ENCODE measurements at places on chromosomes 13 and 19. TPM values are rescaled to one million over a fixed set of nuclear protein-coding genes. Genes with fewer than 3 reads are reported as not detected.

Gene FCER2
- 7.7 TPM for total RNA-seq

Gene KANK3
- total RNA-seq: 0.99 TPM

- peaks cover 66% of the 10 kb centered on the region for H3K4me1 ChIP-seq
- H3K27ac ChIP-seq: no peak overlapping the region
- peak overlapping the region; percentile 77 for H3K4me3 ChIP-seq
- no peak for DNase-seq
Measured at GRCh38 chr19:6059988-6060599, 50.2 kb downstream of the RFX2 start.

DNA sequence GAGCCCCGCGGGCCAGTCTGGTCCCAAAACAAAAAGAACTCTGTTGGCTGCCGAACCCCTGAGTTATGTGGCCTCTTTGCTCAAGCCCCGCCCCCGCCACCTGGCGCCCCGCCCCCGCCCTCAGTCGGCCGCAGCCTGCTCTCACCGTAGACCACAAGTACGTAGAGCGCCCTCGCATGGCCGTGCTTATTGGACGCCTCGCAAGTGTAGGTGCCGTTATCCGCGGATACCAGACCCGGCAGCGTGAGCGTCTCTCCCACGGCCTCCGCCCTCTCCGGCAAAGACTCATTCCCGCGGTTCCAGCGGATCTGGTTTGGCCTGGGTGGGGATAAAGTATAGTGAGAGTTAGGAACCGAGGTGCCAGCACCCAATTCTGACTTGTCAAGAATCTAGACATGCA lies 5.5 kb upstream of the ZNF428 start:
- peaks cover 35% of the 10 kb centered on the region for H3K4me1 ChIP-seq
- H3K27me3 ChIP-seq: peaks cover 15% of the 10 kb centered on the region
- no peaks in the 10 kb centered on the region for H3K36me3 ChIP-seq
- peak overlapping the region; percentile 48 for H3K4me3 ChIP-seq

Gene UQCRFS1
- total RNA-seq: 40.1 TPM

DNA sequence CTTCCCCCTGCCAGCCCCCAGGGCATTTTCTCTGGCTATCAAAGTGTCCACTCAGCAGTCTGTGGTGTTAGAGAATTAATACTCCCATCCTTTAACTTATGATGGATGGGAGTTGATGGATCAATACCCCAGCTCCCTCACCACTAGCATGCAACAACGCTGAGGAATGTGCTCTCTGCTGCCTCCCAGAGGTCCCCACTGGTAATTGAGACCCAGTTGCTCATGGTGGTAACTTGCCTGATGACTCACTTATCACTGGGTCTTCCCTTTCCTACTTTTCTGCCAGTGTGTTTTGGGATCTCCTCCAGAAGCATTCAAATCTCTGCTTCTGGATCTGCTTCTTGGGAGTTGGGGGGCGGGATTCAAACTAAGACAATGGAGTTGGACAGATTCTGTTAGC lies 20.3 kb upstream of the CACNA1A start:
- no peaks in the 10 kb centered on the region for H3K36me3 ChIP-seq
- no peaks in the 10 kb centered on the region for H3K4me1 ChIP-seq
- DNase-seq: peak; percentile 7
- no peak overlapping the region for H3K27ac ChIP-seq
- no peak overlapping the region for H3K4me3 ChIP-seq
- peaks cover 9% of the 10 kb centered on the region for H3K27me3 ChIP-seq

DNA sequence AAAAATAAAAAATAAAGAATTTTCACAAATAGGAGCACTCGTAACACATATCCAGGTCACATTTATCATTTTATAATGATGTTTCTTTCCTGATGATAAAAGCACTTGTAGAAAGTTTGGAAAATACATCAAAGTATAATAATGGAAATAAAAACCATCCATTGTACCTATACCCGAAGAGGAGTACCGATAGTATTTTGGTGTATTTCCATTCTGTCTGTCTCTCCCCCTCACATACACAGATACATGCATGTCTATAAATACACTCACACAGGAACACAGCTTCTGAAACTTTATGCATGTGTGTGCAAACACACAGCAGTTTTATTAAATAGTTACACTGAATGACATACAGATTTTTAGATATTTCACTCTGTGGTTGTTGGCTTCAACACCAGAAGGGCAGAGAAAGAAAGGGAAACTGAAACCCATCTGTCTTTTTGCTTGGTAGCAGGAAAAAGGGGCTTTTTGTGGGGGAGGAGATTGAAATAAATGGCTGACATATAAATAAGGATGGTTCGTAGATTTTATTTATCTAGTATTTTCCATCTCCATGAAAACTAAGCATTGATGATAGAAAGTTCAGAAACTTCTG lies 114.8 kb downstream of the LRCH1 start:
- peaks cover 57% of the 10 kb centered on the region for H3K4me1 ChIP-seq
- DNase-seq: no peak
- no peaks in the 10 kb centered on the region for H3K36me3 ChIP-seq
- peak overlapping the region; percentile 98 for H3K4me3 ChIP-seq

DNA sequence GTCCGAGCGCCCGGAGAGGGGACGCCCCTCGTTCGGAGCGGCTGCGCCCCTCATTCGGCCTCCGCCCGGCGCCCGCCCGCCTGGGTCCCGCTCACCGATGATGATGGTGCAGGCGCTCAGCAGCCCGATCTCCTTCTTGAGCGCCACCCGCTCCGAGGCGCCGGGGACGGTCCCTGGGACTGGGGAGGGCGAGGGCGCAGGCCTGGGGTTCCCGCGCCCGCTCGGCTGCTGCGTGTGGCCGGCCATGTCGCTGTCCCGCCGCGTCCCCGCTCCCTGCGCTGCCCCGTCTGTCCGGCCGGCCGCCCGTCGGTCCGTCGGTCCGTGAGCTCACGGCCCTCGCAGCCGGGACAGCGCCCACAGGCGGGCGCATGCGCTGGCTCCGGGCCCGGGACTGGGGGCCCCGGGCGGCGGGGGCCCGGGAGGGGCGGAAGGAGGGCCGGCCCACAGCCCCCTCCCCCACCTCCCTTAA lies at the start of gene SLC7A10:
SLC7A10 (minus strand) TSS at position 393 of the 469 bp plus-strand sequence; CDS start at position 246, 147 bp downstream.
- peaks cover 72% of the 10 kb centered on the region for H3K27me3 ChIP-seq
- no peak within 1 kb of the TSS for H3K27ac ChIP-seq
- peak within 1 kb of the TSS; percentile 74 for H3K4me3 ChIP-seq
- peaks cover 18% of the 10 kb centered on the region for H3K36me3 ChIP-seq
- no peaks in the 10 kb centered on the region for H3K4me1 ChIP-seq

GRCh38 chr13:96817336-96817941 lies 176.8 kb downstream of the OXGR1 start:
- no peak overlapping the region for H3K27ac ChIP-seq
- H3K4me1 ChIP-seq: no peaks in the 10 kb centered on the region
- DNase-seq: no peak

DNA sequence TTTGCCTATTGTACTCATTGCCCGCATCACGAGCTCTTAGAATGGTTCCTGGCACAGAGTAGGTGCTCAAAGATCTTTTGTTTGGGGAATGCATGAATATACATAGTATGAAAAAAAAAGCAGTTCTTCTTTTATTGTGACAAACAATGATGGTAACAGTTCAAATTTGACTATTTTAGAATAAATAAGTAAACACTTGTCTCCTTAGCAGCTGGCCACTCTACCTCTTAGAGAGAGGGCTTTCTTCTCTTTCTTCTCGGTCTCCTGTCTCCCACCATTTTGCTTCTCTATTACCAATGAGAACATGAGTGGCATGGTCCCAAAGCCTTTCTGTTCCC lies 639 bp upstream of the SLAIN1 start:
- H3K27ac ChIP-seq: peak overlapping the region; percentile 72
- peaks cover 42% of the 10 kb centered on the region for H3K4me1 ChIP-seq
- peaks cover 4% of the 10 kb centered on the region for H3K36me3 ChIP-seq
- peak; percentile 1 for DNase-seq
- peak overlapping the region; percentile 90 for H3K4me3 ChIP-seq
- H3K27me3 ChIP-seq: no peaks in the 10 kb centered on the region

Gene IFNL1
- total RNA-seq: 1.7 TPM

GRCh38 chr13:23760000-23760399 lies 129.2 kb downstream of the MIPEP start:
- DNase-seq: no peak
- peaks cover 2% of the 10 kb centered on the region for H3K36me3 ChIP-seq
- H3K27me3 ChIP-seq: no peaks in the 10 kb centered on the region
- peaks cover 3% of the 10 kb centered on the region for H3K4me1 ChIP-seq

GRCh38 chr13:34634448-34634847 lies 307.6 kb upstream of the NBEA start:
- no peak overlapping the region for H3K4me3 ChIP-seq
- H3K4me1 ChIP-seq: no peaks in the 10 kb centered on the region
- DNase-seq: no peak
- no peak overlapping the region for H3K27ac ChIP-seq
- no peaks in the 10 kb centered on the region for H3K27me3 ChIP-seq

DNA sequence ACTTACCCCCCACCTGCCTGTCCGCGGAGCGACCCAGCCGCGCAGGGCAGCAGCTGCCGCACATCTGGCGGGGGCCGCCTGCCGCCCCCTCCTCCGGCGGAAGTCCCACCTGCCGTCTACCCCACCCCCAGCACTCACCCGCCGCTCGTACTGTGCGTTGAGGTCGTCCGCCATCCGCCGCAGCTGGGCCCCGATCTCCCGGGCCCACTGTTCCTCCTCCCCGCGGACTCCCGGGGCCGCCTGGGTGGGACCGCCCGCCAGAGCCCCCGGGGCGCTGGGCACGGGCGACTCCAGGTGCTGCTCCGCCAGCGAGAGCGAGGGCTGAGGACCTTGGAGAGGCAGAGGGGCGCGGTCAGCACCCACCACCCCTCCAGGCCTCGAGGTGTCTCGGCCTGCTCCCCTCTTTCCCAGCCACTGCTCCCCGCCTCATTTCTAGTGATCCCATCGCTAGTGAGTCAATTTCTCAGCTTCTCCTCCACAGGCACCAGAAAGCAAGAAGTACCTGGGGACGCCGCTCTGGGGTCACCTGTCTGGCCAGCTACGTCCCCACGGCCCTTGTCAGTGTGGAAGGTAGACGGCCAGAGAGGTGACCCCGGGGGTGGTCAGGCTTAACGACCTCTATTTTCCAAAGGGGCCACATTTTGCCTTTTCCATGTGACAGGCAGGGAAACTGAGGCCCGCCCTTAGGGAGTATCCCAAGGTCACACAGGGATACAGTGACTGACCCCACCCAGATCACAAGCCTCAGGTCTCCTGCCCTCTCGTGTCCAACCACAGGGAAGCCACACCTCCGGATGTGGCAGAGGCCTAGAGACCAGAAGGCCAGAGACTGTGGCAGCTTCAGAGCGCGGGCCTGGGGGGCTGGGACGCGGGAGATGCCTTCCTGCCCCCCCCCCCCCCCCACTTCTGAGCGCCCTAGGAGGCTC lies 4.3 kb downstream of the BBC3 start:
- H3K4me1 ChIP-seq: peaks cover 15% of the 10 kb centered on the region
- peak overlapping the region; percentile 83 for H3K27ac ChIP-seq
- DNase-seq: peak; percentile 82
- H3K4me3 ChIP-seq: peak overlapping the region; percentile 84
- H3K36me3 ChIP-seq: peaks cover 4% of the 10 kb centered on the region

Gene EBI3
- 21.8 TPM for total RNA-seq

DNA sequence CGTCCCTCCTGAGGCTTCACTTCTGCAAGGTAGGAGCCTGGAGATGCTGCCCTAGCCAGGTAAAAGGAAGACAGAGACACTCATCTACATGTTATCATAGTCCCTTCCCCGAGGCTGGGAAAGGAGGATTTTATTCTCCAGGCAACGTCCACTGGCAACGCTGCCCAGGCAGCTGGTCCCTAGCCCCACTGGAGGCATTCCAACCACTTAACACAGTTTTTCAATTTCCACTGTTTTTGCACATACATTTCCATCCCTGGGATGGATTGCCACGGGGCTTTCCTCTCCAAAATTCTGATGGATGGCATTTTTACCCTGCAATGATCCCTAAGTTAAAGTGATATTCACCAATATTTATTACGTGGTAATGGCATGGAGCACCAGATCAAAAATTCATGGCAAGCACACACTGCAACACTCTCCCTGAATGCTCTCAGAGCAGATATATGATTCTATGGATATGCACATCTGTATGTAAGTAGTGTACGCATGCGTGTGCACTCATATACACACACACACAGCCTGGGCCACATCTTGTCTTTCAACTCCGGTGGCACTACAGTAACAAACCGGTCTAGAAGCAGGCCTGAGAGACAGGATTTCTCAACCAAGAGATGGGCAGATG lies 322.3 kb upstream of the TSHZ3 start:
- H3K27ac ChIP-seq: no peak overlapping the region
- H3K27me3 ChIP-seq: no peaks in the 10 kb centered on the region
- no peak overlapping the region for H3K4me3 ChIP-seq
- no peaks in the 10 kb centered on the region for H3K36me3 ChIP-seq
- DNase-seq: no peak

Gene SIGLEC12
- 1.6 TPM for total RNA-seq

- H3K4me3 ChIP-seq: no peak overlapping the region
- H3K27me3 ChIP-seq: no peaks in the 10 kb centered on the region
- no peak for DNase-seq
- H3K27ac ChIP-seq: no peak overlapping the region
- H3K4me1 ChIP-seq: peaks cover 5% of the 10 kb centered on the region
Measured at GRCh38 chr13:30325668-30326067, 18.3 kb upstream of the KATNAL1 start.

Gene JSRP1
- total RNA-seq: 0.72 TPM

DNA sequence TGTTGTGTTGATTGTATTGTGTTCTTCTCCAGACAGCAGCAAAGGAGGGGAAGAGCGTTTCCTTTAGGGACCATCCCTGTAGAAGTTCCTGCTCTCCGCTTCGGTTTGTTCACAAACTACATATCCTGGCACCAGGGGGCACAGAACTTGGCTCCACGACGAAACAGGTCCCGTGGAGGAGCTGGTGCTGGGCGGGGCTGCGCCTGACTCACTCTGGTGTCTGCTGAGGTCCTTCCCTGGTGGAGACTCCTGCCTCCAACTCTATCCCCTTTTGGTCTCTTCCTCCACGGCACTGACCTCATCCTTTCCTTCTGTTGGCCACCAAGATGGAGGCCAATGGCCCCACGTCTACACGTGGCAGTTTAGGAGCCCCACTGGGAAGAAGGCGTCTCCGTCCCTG lies 14.7 kb downstream of the TMPRSS9 start:
- DNase-seq: no peak
- peaks cover 13% of the 10 kb centered on the region for H3K36me3 ChIP-seq
- H3K27ac ChIP-seq: no peak overlapping the region
- no peaks in the 10 kb centered on the region for H3K27me3 ChIP-seq
- no peak overlapping the region for H3K4me3 ChIP-seq
- H3K4me1 ChIP-seq: no peaks in the 10 kb centered on the region

- H3K4me1 ChIP-seq: peaks cover 14% of the 10 kb centered on the region
- no peaks in the 10 kb centered on the region for H3K36me3 ChIP-seq
Measured at GRCh38 chr13:95153647-95154412, 147.4 kb downstream of the ABCC4 start.

GRCh38 chr13:90846936-90847335 lies 500.6 kb upstream of the MIR17HG start:
- no peak overlapping the region for H3K4me3 ChIP-seq
- no peak for DNase-seq
- no peaks in the 10 kb centered on the region for H3K4me1 ChIP-seq

- no peak overlapping the region for H3K27ac ChIP-seq
- no peak overlapping the region for H3K4me3 ChIP-seq
- H3K36me3 ChIP-seq: no peaks in the 10 kb centered on the region
- peaks cover 55% of the 10 kb centered on the region for H3K27me3 ChIP-seq
Measured at GRCh38 chr13:102912599-102912998, 66.8 kb downstream of the ERCC5 start.
